ENCODE measurements at places on chromosomes 12 and 14. TPM values are rescaled to one million over a fixed set of nuclear protein-coding genes. Genes with fewer than 3 reads are reported as not detected.

Gene PTCSC3
- not detected for total RNA-seq

Gene SDSL
- 3.1 TPM for total RNA-seq

DNA sequence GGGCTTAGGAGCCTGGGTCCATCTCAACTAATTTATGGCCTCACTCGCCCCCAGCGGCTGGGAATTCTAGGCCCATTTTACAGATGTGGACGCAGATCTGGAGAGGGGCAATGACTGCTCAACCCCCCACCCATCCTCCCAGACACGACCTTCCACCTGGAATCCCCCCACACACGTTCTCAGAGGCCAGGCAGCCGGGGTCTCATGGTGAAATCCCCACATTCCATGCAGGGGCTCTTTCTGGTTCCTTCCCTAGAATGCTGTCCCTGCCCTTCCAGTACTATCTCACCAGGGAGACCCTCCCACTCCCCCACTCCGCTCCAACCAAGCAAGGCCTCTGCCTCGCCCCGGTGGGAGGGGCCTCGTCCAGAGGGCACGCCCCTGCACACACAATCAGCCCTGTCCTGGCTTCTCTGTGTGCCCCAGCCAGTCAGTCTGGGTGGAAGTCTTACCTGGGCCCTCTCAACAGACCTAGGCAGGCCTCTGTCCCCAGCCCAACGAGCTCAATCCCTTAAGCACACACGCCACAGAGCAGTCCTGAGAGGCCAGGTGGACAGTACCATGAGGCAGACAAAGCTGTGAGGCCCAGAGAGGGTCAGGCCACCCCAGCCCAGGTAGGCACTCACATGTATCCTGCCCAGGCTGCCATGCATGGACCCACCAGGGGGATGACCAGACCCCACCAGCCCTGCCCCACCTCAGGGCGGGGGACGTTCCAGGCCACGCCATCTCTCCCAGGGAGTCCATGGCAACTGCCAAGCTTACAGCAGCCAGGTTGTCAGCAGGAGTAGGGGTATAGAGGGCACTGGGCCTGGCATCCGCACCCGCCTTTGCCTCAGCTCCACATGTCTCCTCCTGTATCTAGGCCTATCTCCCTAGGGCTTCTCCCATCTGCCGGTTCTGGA, 1.3 kb upstream of the ANKRD9 start:
- peak; percentile 91 for DNase-seq
- H3K27ac ChIP-seq, result no peak overlapping the region
- no peaks in the 10 kb centered on the region for H3K36me3 ChIP-seq
- H3K4me1 ChIP-seq, result peaks cover 4% of the 10 kb centered on the region
- peak overlapping the region; percentile 64 for H3K4me3 ChIP-seq

DNA sequence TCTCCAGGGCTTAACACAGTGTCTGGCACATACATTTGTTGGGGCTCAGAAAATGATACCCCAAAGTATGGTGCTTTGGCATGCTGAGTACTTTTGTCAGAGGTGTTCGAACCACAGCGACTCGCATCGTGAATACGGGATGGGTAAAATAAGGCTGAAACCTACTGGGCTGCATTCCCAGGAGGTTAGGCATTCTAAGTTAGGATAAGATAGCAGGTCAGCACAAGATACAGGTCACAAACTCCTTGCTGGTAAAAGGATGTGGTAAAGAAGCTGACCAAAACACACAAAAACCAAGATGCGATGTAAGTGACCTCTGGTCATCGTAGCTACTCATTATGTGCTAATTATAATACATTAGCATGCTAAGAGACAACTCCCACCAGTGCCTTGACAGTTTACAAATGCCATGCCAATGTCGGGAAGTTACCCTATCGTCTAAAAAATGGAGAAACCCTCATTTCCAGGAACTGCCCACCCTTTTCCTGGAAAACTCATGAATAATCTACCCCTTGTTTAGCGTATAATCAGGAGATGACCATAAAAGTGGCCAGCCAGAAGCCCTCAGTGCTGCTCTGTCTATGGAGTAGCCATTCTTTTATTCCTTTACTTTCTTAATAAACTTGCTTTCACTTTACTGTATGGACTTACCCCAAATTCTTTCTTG, 3.3 kb upstream of the AEBP2 start:
- H3K36me3 ChIP-seq, result no peaks in the 10 kb centered on the region
- no peak overlapping the region for H3K27ac ChIP-seq
- peaks cover 8% of the 10 kb centered on the region for H3K27me3 ChIP-seq
- peaks cover 16% of the 10 kb centered on the region for H3K4me1 ChIP-seq
- DNase-seq, result no peak

DNA sequence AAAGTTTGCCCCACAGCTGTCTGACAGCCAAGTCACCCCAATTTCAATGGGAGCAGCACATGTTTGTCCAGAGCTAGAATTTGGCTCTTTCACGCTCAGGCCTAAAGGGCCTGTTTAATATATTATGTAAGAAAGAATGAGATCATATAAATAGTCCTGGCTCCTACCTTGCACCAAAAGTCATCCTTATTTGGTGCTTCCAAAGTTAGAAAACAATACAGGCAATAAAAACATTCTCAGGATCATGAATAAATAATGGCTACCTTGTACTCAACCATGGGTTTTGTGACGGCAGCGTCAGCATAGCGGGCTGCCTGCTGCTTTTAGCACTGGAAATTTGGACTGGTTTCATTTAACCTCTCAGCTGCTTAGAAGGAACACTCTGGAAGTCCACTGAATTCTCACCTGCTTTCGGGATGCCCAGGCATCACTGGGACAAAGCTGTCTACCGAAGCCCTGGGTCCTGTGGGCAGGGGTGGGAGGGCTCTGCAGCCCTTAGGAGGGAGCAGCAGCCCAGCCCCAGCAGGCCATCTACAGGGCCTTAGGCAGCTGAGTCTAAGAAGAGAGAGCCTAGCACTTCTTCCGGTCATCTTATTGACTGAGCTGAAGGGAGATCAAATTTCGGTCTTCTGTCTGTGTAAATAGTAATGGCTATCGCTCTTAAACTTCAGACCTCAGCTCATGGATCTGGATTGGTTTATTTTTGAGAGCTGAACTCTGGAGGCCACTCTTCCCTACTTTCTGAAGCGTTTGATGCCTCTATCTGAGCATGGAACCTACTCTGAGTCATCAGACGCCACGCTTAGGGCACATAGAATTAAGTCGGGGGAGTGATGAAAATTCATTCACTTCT, 106.5 kb downstream of the SAMD4A start:
- no peaks in the 10 kb centered on the region for H3K27me3 ChIP-seq
- no peak overlapping the region for H3K27ac ChIP-seq
- no peak overlapping the region for H3K4me3 ChIP-seq
- H3K4me1 ChIP-seq, result peaks cover 34% of the 10 kb centered on the region
- H3K36me3 ChIP-seq, result no peaks in the 10 kb centered on the region

- DNase-seq, result peak; percentile 83
- no peak overlapping the region for H3K27ac ChIP-seq
- no peak overlapping the region for H3K4me3 ChIP-seq
- peaks cover 17% of the 10 kb centered on the region for H3K4me1 ChIP-seq
- no peaks in the 10 kb centered on the region for H3K27me3 ChIP-seq
Measured at GRCh38 chr12:111297703-111298426, 71.0 kb downstream of the PHETA1 start.
